Brain pericyte (primary cell): ENCODE measurements at places on chromosomes 6 and 20.

DNA sequence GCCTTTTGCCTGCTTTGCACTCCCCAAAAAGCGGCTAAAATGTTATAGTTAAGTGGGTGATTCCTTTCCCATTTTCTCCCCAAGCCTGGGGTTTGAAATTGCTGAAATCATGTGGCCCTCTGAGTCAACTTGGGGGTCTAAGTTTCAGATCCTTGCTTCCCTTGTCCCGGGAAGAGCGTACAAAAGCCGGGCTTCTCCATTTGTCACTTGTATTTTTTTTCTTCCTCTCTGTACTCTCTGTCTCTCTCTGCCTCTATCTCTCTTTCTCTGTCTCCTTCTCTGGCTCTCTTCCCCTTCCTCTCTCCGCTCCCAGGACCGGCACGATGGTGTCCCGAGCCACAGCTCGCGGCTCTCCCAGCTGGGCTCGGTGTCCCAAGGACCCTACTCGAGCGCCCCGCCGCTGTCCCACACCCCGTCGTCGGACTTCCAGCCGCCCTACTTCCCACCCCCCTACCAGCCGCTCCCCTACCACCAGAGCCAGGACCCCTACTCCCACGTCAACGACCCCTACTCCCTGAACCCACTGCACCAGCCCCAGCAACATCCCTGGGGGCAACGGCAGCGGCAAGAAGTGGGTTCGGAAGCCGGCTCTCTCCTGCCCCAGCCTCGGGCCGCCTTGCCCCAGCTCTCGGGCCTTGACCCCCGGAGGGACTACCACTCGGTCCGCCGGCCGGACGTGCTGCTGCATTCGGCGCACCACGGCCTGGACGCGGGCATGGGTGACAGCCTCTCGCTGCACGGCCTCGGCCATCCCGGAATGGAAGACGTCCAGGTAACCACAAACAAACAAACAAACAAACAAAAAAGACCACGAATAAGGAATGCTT lies 4.6 kb downstream of the TFAP2B start:
- no peak for DNase-seq

DNA sequence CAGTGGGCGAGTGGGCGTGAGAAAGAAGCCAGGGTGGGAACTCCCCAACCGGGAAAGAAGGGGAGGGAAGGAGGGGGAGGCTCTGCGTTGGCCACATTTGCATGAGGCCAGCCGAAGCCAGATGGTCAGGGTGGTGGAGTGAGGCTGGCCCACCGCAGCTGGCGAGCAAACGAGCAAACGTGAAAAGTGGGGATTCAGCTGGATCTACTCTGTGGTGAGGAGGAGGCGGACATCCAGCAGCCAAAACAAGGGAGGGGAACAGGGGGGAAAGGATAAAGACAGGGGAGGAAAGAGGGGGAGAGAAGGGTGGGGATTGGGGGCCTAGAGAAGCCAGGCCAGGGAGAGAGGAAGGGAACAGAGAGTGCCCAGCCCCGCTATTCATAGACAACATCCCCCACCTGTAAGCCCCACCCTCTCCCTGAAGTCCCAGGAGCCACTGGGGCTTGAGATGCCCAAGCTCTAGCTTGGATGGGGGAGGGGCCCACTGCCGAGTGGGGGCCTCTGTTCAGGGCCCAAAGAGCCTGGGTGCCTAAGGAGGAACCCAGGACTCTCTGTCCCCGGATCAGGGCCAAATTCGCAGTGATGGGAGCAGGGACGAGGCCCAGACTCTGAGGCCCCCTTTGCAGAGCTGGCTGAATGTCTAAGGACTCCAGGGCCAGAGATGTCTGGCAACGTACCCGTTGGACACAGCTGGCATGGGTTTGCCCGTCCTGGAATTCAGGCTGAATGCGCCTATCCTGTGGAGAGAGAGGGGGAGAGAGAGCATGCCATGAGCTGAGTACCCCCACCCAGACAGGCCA lies 45.1 kb downstream of the CPNE5 start:
- DNase-seq, result no peak

- no peak for DNase-seq
Measured at GRCh38 chr6:27785294-27785693, 126.9 kb downstream of the OR2B2 start.

DNA sequence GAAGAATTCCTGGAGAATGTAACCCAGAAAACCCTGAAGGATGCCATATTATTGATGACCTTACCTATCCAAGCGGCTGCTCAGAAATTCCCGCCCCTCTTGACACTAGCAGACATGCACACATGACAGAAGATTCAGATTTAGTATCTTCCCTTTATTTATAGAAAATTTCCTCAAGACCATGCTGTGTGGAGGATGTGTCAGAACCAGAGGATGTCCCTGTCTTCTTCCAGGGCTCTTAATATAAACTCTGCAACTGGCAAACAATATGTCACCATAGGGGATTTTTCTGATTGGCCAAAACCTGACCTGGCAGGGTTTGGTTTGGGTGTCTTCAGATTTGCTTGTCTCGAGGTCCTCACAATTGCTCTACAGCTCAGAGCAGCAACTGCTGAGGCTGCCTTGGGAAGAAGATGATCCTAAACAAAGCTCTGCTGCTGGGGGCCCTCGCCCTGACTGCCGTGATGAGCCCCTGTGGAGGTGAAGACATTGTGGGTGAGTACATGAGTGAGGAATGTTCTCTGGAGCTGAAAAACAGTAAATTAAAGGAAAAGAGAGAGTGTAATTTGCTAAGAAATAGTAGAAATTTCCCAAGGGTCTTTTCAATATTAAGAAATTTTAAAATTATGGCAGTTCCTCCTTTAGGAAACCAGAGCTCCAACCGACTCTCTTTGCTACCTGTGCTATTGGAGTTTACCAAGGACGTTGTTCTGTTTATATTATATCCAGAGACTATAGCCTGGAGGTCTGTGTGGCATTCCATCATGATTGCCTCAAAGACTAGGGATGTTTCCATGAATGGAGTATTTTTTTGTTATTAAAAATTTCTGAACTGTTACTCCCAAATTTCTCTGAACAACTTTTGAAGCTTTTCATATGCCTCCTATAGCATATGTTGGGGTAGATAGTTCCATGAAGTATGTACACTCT lies at the start of gene HLA-DQA2:
TSS of gene HLA-DQA2 (plus strand) at position 361 of the 930 bp plus-strand sequence. CDS start at position 414, 53 bp downstream.
- DNase-seq, result no peak

DNA sequence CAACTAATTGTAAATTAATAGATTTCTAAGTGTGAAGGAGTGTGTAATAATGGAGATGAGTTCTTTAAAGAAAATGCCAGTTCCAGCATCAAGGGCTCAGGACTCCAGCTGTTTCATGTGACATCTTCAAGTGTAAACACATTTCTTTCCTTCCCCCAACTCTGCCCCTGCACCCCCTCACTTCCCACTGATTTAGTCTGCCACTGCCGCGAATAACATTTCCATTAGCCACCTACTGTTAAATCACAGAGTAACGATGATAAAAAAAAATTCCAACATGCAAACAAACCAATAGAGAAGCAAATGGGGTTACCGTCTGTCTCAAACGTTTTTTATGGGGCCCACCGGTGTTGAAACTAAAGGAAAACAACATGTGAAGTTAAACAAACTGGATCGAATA lies 414.3 kb downstream of the SAMD5 start:
- DNase-seq, result no peak

DNA sequence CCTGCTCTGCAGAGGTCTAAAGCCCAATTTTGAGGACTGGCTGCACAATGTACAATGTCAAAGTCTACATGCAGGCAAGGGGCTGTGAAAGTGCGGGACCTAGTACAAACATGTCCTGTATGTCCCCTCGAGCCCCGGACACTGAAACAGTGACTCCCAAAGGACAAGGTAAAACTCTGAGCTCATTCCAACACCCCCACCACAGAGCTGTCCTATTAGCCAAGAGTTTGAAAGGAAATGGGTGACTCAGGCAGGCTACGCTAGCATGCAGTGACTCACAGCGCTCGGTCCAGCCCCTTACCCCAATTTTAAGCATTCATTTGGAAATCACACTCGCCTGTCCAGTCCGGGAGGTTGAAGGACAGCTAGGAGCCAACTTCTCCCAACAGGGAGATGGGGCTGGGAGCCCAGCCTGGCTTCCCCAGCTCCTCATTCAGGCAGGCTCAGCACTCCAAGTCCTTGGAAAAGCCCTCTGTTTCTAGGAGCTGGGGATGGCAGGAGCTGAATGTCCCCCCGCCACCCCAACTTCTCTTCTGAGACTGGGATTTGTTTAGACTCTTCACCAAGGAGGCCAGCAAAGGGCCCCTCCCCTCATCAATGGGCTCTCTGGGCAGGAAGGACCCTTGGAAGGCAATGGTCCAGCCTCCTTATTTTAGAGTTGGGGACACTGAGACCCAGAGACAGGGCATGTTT lies 3.9 kb downstream of the SDC4 start:
- no peak for DNase-seq

DNA sequence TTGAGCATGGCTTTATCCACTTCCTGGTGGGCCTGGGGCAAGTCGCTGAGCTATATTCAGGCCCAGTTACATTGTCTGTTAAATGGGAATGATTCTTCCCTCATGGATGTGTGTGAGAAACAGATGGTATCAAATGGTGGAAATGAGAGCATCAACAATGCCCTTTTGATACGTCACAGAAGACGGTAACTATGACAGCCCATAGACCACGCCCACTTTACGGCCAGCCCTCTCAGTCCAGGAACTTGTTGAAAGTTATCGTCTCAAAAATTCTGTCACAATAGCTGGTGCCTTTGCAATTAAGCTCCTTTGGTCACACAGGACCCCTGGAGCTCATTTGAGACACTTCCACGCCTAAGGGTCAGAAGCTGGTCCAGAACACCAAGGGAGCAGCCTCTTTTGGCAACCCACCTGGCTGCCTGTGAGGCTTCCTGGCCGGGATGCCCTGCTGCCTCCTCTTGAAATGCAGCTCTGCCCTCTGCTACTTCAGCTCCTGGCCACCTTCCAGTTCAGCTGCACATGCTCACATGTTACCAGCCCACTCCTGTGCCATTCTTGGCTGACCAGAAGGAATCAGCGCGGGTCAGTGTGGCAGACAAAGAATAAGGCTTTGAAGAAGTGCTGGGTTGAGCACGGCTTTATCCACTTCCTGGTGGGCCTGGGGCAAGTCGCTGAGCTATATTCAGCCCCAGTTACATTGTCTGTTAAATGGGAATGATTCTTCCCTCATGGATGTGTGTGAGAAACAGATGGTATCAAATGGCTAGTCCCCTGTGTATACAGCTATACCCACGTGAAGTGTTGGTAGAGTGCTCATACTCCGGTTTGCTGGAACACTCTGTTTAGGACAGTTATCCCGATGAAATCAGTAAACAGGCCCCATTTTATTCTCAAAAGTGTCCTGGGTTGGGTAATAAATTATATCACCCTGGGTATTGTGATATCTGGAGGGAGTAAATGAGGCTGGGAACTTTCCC lies 199.2 kb upstream of the SUPT3H start:
- DNase-seq, result no peak

- DNase-seq, result no peak
Measured at GRCh38 chr6:15518057-15518456, 144.8 kb downstream of the DTNBP1 start.

- no peak for DNase-seq
Measured at GRCh38 chr6:137218473-137218916, 690 bp downstream of the IFNGR1 start.

DNA sequence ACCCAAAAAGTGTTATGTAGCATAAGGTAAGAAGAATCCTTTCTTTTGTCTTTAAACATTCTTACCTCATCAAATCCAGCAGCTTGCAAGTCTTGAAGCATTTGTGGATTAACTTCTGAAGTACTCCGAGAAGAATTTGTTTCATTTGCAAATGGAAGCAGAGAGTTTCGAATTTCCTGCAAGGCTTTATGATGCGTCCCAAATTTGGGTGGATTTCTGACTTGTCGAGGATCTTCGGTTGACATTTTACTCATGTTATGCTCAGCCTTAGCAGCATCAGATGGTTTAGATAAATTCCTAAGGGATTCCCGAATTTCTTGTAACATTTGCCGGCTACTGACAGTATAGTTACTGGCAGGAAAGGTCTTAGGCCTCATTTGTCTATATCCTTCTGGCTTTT lies 16.2 kb downstream of the LATS1 start:
- no peak for DNase-seq

- no peak for DNase-seq
Measured at GRCh38 chr6:17768388-17768787, 61.7 kb upstream of the NUP153 start.

- no peak for DNase-seq
Measured at GRCh38 chr20:17622851-17623508, 53.1 kb downstream of the DSTN start.

DNA sequence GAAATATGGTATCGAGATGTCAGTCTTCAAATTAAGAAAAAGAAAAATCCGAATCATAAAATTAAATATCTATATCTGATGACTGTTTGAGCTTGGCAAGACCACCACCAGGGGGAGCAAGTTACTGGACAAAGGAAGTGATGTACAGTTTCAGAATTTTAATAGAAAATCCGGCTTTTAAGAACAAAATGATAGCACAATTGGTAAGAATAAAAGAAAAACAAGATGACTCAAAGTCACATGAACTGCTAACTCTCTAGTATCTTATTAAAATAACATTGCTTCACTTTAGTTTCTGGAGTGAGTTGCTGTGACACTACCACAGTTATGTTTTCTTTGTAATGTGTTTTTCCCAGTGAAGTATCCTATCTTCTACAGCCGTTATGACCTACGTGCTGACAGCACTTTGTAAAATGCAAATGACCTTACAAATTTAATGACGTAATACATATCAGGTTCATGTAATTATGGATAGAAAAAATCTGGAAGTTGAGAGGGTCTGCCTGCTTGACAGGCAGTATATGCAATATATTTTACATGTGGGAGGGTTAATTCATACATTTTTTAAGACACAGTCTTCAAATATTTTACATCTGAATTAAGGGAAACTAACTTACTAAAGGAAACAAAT lies 405.3 kb upstream of the HS3ST5 start:
- DNase-seq, result peak; percentile 34

DNA sequence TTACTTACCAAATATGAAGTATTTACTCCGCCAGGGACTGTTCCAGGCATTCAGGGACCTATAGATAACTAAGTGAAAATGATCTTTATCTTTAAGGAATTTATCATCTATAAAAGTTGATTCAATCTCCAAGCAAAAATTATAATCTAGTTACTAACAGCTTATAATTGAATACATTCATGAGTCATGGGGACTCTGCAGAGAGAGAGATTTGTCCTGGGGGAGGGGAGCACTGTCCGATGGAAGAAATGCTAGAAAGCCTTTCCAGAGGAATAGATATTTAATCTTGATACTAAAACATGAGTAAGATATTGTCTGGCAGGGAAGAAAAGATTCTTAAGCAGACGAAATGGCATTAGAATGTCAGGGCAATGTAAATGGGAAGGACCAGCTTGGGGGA lies 139.3 kb downstream of the CD164 start:
- no peak for DNase-seq

- no peak for DNase-seq
Measured at GRCh38 chr20:53847837-53848170, 222.6 kb downstream of the BCAS1 start.
